LHCN-M2 (cell line): ENCODE measurements at places on chromosomes 2 and 18. TPM values are rescaled to one million over a fixed set of nuclear protein-coding genes. Genes with fewer than 3 reads are reported as not detected.

DNA sequence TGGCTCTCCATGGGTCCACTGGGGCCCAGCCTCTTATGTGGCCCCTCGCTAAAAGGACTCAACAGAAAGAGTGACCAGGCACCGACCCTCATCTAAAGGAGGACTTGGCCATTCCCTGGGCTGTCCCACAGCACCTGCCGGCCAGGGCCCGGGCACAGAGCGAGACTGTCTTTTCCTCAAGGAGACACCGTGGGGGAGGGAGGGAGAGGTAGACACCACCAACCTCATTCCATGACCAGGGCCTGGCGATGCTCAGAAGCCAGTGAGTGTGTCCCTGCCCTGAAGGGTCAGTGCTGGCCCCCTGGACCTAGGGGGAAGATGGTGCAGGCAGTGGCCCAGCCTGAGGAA, 39.8 kb upstream of the ALPP start:
- no peak for DNase-seq

GRCh38 chr2:79801082-79801481, 288.2 kb downstream of the CTNNA2 start:
- DNase-seq: no peak

GRCh38 chr2:84800194-84800805, 80.6 kb downstream of the TRABD2A start:
- DNase-seq: no peak

- DNase-seq: no peak
These were observed 330.0 kb upstream of the POU3F3 start for GRCh38 chr2:104523921-104524320.

The TUBB8B gene
- not detected in 2 replicates for total RNA-seq

- DNase-seq: no peak
These were observed 413.7 kb upstream of the FAM98A start for GRCh38 chr2:34012715-34013302.

The ARHGAP28 gene
- 6.2 and 15.5 TPM in 2 replicates for total RNA-seq
